ENCODE measurements at places on chromosomes 7 and 10. TPM values are rescaled to one million over a fixed set of nuclear protein-coding genes. Genes with fewer than 3 reads are reported as not detected.

The STOX1 gene
- 0.47 TPM for polyA plus RNA-seq

The COL28A1 gene
- polyA plus RNA-seq, result 0.38 TPM

The SPOCK2 gene
- polyA plus RNA-seq, result 2.6 TPM

The ITGA8 gene
- not detected for polyA plus RNA-seq

GRCh38 chr10:120979435-120980278 lies 128.5 kb downstream of the WDR11 start:
- H3K36me3 ChIP-seq, result no peaks in the 10 kb centered on the region
- DNase-seq, result no peak
- no peak overlapping the region for H3K27ac ChIP-seq
- H3K27me3 ChIP-seq, result peaks cover 20% of the 10 kb centered on the region
- H3K4me1 ChIP-seq, result peaks cover 16% of the 10 kb centered on the region

- no peaks in the 10 kb centered on the region for H3K36me3 ChIP-seq
- H3K4me1 ChIP-seq, result 0 out of 2 replicates have a peak, but pooled peaks cover 2% of the 10 kb centered on the region
- no peak for DNase-seq
- no peaks in the 10 kb centered on the region for H3K27me3 ChIP-seq
- H3K27ac ChIP-seq, result no peak overlapping the region
Observed at GRCh38 chr7:129750091-129750490, 138.6 kb downstream of the NRF1 start.

- no peak overlapping the region for H3K4me3 ChIP-seq
- no peak for DNase-seq
- H3K36me3 ChIP-seq, result no peaks in the 10 kb centered on the region
- H3K27ac ChIP-seq, result no peak overlapping the region
- peaks cover 2% of the 10 kb centered on the region for H3K4me1 ChIP-seq
Observed at GRCh38 chr10:99565166-99565565, 32.4 kb downstream of the NKX2-3 start.

DNA sequence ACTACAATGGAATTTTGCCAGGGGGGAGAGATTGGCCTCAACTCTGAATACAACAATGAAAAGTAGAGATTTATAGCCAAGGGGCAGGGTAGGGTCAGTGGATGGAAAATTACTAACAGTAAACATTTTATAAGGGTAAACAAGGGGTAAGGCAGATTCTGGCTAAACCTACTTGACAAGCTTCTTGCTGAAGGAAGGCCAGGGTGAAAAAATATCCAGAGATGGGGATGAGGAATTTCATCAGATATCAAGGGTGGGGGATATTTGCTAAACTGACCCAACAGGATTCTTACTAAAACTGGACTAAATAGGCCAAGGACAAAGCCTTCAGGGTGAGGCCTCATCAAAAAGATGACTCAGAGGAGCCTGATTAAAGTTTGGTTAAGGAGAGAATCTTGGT lies 156.3 kb downstream of the RTKN2 start:
- no peak overlapping the region for H3K4me3 ChIP-seq
- no peaks in the 10 kb centered on the region for H3K36me3 ChIP-seq
- no peaks in the 10 kb centered on the region for H3K4me1 ChIP-seq

- H3K4me3 ChIP-seq, result no peak overlapping the region
- H3K4me1 ChIP-seq, result no peaks in the 10 kb centered on the region
- peak; percentile 15 for DNase-seq
- no peaks in the 10 kb centered on the region for H3K36me3 ChIP-seq
- no peaks in the 10 kb centered on the region for H3K27me3 ChIP-seq
Observed at GRCh38 chr7:33334349-33334748, 205.0 kb downstream of the BBS9 start.

DNA sequence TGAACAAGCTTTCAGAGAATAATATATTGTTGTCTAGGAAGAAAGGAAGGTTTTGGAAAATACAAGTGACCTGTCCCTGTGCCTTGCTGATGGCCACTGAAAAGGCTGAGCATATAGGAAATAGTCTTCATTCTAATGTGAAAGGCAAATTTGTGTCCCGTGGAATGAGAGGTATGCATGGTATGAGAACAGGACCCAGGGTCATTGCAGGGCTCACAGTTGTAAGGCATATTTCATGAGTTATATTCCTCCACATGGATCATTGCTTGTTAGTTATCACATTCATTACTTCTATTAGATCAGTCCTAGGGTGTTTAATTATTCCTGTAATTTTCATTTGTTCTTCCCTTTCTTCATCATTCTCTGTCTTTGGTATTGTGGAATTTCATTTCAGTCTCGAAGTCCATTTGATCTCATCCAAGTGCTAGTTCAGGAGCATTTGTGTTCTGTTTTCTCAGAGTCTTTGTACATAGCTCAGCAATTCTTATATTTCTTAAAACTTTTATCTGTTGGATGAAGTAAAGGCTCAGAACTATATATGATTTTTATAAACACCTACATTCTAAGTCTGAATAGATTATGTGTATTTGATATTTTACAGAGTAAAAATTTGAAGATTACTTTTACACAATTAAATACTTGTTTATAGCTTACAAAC lies 39.4 kb upstream of the ARHGAP21 start:
- H3K4me3 ChIP-seq, result no peak overlapping the region
- no peak overlapping the region for H3K27ac ChIP-seq
- DNase-seq, result peak; percentile 1
- H3K27me3 ChIP-seq, result no peaks in the 10 kb centered on the region
- H3K36me3 ChIP-seq, result no peaks in the 10 kb centered on the region
